ENCODE measurements at places on chromosomes 4 and X.

- no peak for DNase-seq
These were observed 306.5 kb upstream of the LDB2 start for GRCh38 chr4:17204908-17205307.

DNA sequence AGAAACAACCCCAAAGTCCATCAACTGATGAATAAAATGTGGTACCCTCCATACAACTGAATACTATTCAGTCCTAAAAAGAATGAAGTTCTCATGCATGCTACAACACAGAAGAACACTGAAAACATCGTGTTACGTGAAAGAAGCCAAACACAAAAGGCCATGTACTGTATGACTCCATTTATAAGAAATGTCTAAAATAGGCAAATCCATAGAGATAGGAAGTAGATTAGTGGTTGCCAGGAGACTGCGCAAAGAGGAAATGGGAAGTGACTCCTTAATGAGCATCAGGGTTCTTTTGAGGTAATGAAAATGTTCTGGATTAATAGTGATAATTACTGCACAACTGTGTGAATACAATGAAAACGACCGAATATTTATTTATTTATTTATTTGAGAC, 23.4 kb downstream of the FBXW7 start:
- DNase-seq, result no peak

- no peak for DNase-seq
These were observed 32.8 kb downstream of the TSC22D3 start for GRCh38 chrX:107742700-107743191.

DNA sequence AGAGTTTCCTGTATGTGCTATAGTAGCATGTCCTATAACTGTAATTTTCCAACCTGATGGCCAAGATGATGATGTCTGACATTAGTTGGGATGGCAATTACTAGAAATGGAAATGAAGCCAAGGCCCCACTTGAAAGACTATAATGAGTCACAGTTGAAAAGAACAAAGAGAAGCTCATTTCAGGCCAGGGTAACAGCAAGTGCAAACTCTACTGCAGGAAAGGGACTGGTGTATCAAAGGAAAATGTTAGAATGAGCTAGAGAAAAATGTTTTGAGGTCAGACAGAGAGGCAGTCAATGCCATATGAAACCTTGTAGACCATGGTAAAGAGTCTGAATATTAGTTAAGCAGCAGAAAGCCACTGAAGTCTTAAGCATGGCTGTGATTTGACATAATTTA, 146.2 kb upstream of the SH3RF1 start:
- DNase-seq, result no peak

DNA sequence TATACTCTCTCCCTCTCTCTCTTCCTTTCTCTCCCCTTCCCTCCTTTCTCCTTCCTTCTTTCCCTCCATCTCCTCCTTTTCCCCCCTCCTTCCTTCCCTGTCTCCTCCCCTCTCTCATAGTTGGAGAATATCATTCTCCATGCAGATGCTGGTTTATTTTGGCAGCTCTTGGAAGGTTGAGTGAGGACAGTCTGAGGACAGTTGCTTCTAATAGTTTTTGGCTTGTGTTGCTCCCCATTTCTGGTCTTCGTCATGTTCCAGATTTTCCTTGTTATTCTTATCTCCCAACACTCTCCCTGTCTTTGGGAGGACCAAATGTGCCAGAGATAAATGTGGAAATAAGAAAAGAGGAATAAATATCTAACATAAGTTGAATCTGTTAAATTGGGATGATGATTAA, 263.0 kb downstream of the FRMPD4 start:
- no peak for DNase-seq

GRCh38 chrX:21985332-21985777, 44.8 kb downstream of the SMS start:
- peak; percentile 34 for DNase-seq

GRCh38 chr4:2318476-2318875, 56.6 kb upstream of the MXD4 start:
- DNase-seq, result no peak

DNA sequence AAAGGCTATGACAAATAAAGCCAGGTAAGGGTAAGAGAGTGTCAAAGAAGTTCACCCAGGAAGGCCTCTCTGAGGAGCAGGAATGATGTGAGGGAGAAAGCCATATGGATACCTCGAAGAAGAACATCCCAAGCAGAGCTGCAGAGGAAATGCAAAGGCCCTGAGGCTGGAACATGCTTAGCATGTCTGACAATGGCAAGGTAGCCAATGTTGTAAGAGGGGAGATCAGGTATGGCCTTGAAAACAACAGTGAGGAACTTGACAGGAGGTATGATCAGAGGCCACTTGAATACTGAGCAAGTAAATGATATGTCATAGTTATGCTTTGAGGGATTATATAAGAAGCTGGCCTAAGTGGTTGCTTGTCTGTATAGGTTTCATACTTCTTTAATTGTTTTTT, 3.8 kb downstream of the SCFD2 start:
- no peak for DNase-seq

GRCh38 chrX:51192104-51192503, 140.5 kb upstream of the NUDT10 start:
- DNase-seq, result no peak

- DNase-seq, result no peak
These were observed 712.8 kb downstream of the FAT4 start for GRCh38 chr4:126027601-126028000.

DNA sequence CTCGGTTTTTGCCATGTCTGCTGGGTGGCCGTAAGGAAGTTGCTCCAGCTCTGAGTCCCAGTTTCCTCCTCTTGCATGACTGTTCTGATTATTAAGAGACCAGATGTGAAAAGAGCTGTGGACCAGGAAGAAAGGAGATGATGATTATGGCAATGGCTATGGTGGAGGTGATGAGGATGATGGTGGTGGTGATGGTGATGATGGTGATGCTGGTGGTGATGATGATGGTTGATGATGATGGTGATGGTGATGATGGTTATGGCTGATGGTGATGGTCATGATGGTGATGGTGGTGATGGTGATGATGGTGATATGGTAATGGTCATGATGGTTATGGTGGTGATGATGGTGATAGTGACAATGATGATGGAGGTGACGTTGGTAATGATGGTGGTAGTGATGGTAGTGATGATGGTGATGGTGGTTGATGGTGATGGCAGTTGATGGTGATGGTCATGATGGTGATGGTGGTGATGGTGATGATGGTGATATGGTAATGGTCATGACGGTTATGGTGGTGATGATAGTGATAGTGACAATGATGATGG, 107.8 kb upstream of the NKX1-1 start:
- DNase-seq, result no peak

- DNase-seq, result no peak
These were observed 454.9 kb upstream of the FAT1 start for GRCh38 chr4:187178587-187178986.

DNA sequence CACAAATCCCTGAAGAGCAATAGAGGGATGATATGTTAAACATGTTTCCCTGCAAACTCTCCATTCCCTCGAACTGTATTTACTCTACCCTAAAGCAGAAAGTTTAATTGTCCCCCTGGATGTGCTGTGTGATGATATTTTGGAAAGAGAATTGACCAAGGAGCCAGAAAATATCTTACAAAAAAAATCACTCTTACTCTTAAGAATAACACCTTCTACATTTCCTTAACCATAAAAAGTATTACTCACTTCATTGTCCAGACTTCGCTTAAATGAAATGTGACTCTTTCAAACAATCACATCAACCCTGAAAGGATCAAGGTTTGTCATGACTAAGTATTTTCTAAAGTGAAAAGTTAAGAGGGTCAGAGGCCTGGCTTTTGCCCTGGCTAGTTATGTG, 49.0 kb upstream of the EGFL6 start:
- DNase-seq, result no peak

GRCh38 chr4:123250843-123251242, 145.8 kb upstream of the SPRY1 start:
- DNase-seq, result no peak

GRCh38 chr4:128234836-128235235, 52.8 kb downstream of the PGRMC2 start:
- DNase-seq, result no peak

DNA sequence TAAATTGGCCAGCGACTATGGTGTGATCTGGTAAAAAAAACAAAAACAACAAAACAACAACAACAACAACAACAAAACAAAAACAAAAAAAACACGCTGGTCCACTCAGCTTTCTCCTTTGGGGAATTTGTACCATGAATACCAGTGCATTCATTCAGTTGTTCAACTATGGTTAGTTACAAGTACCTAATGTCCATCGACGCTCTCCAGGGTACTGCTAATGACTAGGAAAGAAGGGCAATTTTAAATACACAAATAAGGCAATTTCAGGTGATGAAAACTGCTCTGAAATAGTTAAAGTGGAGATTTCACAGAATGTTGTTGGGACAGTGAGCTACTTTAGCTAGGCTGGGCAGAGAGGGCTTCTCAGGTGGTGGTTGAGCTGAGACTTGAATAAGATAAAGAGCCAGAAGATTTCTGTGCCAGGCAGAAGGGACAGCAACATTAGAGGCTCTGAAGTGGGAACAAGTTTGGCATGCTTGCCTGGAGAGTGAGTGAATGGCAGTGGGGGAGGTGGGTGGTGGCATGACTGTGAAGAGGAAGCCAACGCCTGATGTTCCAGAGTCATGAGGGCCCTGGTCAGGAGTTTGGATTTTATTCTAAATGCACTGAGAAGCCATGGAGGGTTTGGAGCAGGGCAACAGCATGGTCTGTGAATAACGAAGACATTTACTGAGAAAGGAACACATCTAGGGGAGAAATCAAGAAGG, 45.9 kb upstream of the PGRMC2 start:
- no peak for DNase-seq

GRCh38 chr4:74659576-74660411, 134.5 kb downstream of the BTC start:
- DNase-seq, result no peak

- DNase-seq, result no peak
These were observed 10.8 kb upstream of the POLA1 start for GRCh38 chrX:24682739-24683432.

- DNase-seq, result no peak
These were observed 2.7 kb downstream of the ADGRL3 start for GRCh38 chr4:61202638-61203435.

- DNase-seq, result no peak
These were observed 117.6 kb upstream of the ATOH1 start for GRCh38 chr4:93710847-93711430.

- no peak for DNase-seq
These were observed 508.7 kb downstream of the FSTL5 start for GRCh38 chr4:161655148-161655547.

- no peak for DNase-seq
These were observed 126.8 kb downstream of the NAA11 start for GRCh38 chr4:79198951-79199587.

GRCh38 chr4:121677524-121677923, 19.3 kb downstream of the ANXA5 start:
- no peak for DNase-seq

All from activated CD4-positive, alpha-beta T cell treated with anti-CD3 and anti-CD28 coated beads for 1 hour (primary cell).